ENCODE measurements at places on chromosomes 16 and 17.

DNA sequence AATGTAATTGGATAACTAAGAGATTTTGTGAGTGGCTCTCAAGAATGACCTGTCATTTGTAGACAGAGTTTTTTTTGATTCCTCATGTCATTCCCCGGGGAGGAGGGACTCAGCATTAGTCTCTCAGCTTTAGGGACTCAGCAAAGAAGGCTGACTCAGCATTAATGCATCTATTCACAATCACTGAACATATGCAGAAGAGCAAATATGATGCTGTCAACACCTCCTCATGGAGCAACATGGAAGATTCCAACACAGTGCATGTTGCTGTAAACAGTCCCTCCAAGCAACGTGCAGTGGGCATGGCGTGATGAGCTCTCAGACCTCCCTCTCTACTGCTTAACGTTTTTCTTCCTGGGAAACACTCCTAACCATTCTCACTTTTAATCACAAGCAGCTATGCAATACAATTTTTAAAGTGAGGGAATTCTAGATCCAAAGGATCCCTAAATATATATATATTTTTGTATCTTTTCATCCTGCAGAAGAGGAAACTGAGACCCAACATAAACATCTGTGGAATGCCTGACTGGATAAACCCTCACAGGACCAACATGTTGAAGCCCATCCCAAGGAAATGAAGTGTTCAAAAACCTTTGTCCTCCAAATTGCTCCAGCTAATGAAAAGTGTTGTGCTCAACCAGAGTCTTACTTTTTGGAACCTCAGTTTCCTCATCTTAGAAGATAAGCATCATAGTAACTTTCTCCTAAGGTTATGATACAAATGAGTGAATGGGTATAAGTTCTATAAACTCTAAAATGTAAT lies 38.9 kb downstream of the TMEM100 start:
- no peak for DNase-seq

DNA sequence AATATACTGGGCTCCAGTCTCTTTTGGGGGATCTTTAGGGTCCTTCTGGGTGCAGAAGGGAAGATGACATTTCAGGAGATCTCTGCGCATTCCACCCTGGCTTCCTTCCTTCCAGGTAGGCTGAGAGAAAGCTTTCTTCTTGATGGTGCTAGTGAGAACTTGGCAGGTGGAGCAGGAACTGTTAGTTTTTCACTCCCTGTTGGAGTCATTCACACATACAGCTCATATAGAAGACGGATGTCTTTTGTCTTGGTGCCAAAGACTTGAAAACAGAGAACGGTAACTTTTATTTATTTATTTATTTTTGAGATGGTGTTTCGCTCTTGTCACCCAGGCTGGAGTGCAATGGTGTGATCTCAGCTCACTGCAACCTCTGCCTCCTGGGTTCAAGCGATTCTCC lies 43.9 kb downstream of the PITPNC1 start:
- DNase-seq, result no peak

- peak; percentile 97 for DNase-seq
Observed at GRCh38 chr16:69726313-69727060, at the start of gene NQO1. NQO1 (minus strand) TSS chr16:69726560; CDS start chr16:69726439, 121 bp downstream.

DNA sequence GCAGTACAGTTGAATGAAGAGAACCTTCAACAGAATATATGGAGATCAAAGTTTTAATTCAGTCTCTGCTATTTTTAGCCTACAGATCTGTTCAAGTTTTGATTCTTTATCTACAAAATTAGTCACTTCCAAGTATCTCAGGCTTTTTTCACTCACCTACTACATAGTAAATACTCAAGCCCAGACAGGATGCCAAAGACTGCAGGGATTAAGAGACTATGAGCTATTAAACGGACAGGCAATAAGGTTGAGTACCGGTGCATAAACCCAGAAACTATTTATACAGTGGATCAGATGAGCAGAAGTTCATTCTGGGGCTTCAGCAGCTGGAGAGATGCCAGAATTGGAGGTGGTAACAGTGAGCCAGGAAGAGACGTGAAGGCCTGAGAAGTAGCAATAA lies 18.7 kb upstream of the OR3A1 start:
- DNase-seq, result no peak

- DNase-seq, result no peak
Observed at GRCh38 chr16:14405611-14406537, 224.2 kb downstream of the PARN start.

DNA sequence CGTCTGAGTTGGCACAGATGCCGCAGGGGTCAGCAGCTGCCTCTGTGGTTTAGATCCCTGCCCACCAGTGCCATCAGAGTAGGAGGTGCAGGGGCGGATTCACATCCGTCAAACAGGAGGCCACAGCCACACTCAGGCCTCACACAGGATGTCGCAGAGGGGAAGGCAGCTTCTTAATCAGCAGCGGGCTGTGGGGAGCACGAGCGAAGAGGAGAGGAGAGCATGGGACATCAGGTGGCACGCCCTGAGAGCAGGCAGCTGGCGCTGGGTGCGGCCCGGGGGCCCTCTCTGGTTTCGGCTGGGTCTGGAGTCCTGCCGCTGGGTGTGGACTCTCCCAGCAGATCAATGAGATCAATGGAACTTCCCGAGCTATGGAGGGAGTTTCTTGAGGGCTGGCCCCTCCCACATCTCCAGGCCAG lies 9.6 kb downstream of the LLGL2 start:
- no peak for DNase-seq

- no peak for DNase-seq
Observed at GRCh38 chr17:27360507-27360906, 66.6 kb downstream of the WSB1 start.

GRCh38 chr17:45800816-45801215 lies 16.7 kb downstream of the CRHR1 start:
- DNase-seq, result no peak

DNA sequence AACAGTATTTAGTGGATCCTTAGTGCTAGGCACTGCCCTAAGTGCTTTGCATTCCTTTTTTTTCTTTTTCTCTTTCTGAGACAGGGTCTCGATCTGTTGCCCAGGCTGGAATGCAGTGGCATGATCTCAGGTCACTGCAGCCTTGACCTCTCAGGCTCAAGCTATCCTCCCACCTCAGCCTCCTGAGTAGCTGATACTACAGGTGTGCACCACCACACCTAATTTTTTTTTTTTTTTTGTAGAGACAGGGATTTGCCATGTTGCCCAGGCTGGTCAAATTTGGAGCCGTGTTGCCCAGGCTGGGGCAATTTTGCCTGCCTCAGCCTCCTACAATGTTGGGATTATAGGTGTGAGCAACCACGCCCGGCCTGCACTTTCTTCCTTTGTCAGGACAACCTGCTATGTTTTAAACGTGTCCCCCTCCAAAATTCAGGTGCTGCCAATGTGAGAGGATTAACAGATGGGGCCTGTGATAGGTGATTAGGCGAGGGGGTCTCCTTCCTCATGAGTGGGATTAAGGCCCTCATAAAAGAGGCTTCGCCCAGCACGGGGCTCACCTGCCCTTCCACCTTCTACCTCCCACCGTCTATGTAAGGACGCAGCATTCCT lies 5.4 kb downstream of the NQO1 start:
- no peak for DNase-seq

DNA sequence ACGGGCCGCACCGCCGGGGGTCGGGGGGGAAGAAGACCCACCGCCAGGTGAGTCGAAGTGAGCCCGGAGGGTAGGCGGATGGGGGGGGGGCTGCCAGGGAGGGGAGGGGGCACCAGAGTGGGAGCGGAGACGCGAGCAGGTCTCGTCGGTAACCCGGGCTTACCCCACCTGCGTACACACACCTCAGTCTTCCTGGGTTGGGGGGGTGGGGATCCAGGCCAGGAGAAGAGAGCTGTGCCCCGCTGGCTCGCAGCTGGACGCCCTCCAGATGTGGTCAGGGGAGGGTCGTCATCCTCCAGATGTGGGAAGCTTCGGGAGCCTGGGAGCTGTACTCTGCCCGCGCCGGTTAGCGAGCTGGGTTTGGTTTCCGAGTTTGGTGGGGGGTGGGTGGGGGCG lies 1.2 kb downstream of the CACNA1G start:
- no peak for DNase-seq

- DNase-seq, result peak; percentile 98
Observed at GRCh38 chr17:49146620-49147306, 14.2 kb downstream of the B4GALNT2 start.

DNA sequence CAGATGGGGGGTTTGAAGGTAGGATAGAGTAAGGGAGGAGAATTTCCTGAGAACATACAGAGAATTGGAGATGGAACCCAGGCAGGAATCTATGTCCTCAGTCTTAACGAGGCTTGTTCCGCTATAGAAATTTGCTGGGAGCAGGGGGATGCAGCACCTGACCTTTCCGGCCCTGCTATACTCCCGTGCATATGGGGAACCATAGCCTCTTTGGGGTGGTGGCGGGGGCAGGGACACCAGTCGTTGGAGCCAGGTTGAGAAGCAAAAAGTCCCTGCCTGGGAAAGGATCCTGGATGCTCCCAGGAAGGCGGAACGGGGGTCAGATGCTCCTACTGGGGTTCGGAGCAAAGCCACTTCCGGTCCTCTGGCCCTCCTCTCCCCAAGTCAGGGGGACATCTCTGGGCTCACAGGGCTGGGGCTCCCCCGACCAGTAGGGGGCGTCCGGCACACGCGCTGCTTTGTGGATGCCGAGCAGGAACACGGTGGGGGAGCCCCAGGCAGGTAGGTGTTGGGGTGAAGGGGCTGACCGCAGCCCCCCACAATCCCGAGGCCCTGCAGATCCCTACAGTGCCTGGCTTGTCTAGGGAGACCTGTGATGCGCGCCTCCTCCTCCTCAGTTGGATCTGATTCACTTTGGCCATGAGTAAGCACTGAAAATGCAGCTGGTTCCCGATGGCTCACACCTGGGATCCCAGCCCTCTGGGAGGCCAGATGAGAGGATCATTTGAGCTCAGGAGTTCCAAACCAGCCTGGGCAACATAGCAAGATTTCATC lies 15.5 kb upstream of the TFAP4 start:
- DNase-seq, result no peak

DNA sequence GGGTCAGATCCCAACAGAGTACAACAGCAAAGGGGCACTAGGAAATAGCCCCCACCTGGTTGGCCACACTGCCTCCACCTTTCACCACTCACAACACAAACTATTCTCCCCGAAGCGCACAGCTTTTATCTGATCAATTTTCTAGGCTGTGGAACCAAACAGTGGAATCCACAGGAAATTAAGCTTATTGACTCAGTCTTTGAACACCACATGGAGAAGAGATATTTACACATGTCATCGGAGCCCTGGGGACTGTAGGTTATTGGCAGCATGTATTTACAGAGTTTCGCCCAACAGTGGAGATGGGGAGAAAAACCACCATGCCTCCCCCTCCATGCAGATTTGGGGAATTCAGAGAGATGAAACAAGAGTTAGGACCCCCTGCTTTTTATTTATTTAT lies 154.8 kb downstream of the XYLT1 start:
- DNase-seq, result no peak

DNA sequence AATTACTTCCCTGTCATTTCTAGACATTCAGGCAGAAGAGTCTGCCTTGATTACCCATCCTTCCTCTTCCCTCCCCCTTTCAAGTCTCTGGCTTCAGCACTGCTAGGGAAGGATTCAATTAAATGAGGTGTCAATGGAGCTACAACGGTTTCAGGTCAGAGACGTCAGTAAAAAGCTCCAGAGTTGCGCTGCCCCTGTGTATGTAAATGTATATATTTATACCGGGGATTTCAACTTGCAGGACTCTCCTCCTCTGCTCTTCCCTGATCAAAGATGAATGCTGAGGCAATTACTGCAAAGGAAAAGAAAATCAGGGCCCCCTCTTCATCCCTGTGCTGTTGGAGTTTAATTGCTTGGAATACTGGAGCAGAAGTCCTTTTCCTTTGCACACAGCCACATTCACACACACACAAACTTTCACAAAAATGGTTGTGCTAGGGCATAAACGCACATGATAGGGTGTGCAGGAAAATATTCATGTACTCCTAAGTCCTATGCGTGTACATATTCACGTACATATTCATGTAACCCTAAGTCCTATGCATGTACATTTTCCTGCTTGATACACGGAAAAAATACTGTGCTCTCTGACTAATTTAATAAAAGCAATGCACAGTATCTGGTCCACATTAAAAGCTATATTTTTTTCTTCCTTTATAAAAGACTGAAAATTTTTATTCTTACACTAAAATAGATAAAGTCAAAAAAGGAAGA lies 129.7 kb upstream of the PMFBP1 start:
- no peak for DNase-seq

DNA sequence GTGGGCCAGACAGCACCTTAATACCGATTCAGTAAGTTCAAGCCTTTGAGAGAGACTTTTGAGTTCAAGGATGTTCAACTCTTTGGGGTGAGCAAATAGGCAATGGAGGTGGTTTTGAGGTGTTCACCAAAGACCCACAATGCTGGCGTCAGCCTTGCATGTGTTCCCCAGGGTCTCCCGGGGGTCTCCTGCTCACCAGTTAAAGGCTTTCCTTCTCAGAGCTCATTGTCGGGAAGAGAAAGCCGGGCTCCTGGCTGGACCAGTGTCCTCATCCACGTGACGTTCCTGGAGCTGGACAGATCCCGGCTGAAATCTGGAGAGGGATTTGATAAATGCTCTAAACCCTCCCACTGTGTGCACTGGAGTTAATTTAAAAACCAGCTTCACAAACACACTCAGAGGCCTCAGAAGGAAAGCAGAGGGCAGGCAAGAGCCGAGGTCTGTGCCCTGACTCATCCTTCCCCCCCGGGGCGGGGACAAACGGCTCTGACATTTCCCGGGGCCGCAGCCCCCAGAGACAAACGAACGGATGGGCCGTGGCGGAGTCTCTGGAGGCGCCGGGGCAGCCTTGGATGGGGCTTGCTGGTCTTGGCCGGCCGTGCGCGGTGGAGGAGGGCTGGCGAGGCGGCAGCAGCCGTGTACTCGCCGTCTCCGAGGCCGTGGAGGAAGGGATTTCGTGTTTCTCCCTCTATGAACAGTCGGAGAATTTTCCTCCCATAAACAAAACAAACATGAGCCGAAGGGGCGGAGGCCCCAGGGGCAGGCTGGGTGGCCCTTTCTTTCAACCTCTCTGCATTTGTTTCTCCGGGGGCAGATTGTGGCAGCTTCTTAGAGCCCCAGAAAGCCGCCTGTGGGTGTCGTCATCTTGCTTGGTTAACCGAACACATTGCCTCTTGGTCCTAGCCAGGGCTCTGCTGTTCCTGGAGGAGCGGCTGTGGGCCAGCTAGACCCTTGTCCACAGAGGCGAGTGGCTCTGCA lies 94.2 kb downstream of the NTN1 start:
- DNase-seq, result no peak

DNA sequence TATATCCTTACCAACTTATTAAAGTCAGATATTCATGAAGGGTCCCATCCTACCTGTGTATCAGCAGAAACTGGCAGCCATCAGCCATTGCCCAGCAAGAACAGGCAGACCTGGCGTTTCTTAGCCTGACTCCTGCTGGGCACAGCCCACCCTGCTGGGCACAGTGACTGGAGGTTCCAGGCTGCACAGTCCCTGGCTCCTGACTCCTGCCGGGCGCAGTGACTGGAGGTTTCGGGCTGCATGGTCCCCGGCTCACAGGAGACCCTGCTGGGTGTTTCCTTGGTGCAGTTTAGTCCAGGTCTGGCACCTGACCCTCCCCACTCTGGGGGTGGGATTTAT lies 6.7 kb downstream of the TIMM22 start:
- DNase-seq, result no peak

- no peak for DNase-seq
Observed at GRCh38 chr16:48405907-48406306, 20.7 kb upstream of the SIAH1 start.
